HuH-7.5 (cell line): ENCODE measurements at places on chromosomes 12 and 14.

DNA sequence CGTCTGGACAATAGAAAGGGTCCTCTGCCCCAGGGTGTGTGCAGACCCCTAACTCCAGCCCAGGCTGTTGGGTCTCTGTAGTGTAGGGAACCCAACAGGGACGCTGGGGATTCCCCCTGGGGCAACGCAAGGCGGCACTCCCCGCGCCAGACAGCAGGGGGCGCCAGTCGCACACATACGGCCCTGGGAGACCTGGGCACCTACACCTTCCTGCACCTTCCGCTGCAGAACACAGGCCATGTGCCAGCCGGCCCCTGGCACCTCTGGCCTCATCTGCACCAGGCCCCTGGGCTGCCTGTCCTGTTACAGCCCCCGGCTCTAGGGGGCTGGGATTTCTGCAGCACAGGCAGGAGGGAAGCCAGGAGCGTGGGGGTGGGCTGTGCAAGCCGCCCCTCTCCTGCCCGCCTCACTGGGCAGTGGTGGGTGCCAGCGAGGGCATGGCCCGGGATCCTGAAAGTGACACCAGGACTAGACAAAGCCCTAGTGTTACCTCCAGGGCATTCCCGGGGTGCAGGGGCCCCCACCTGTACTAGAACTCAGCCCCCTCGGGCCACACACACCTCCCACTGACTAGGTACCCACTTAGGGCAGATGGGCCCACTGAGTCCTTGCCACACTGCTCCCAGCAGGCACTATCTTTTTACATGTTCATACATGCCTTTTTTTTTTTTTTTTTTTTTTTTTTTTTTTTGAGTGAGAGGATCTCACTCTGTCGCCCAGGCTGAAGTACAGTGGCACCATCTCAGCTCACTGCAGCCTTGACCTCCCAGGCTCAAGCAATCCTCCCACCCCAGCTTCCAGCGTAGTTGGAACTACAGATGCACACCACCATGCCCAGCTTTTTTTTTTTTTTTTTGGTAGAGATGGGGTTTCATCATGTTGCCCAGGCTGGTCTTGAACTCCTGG is 37.5 kb downstream of the CCNK start:
- DNase-seq: peak; percentile 94

DNA sequence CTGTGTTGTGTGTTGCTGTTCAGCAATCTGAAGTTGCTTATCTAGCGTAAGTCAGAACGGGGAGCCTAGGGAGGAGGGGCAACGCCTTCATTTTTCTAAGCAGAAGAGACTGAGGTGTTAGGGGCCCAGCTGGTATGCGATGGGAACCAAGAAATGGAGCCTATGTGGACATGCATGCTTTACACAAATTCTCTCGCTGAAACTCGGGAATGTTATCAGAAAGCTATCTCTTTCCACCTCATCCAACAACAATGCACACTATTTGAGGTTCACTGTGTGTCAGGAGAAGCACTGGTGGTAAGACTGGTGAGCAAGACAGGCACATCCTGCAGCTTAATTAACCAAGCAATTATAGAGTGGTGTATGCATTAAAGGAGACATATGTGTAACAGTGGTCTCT is 89.7 kb downstream of the NRXN3 start:
- DNase-seq: no peak

GRCh38 chr12:126617312-126617711 is 1552.1 kb downstream of the AACS start:
- no peak for DNase-seq

- DNase-seq: no peak
Measured at GRCh38 chr14:55963295-55963694, 154.9 kb upstream of the PELI2 start.

DNA sequence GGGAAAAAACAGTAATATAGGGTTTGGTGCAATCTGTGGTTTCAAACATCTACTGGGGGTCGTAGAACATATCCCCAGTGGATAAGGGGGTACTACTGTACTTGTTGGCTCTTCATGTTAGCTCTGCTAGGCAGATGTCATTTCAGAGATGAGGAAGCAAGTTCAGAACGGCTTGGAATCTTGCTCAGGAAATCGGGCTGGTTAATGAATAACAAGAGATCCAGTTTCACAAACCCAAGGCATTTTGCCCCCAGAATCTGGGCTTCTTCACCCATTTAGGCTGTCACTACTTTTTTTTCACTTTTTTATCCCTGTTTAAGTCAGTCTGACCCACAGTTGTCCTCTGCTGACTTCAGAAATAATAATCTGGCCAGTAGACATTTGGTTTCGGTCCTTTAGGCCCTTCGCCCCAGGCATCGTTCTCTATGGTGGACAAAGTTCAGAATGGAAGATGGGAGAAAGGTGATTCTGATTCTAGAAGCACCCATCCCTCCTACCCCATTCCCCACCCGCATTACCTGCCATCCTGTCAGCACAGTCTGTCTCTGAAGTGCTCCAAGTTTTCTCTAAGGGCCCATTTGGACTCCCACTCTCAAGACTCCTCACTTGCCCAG is 4.5 kb downstream of the SUOX start:
- DNase-seq: peak; percentile 46

DNA sequence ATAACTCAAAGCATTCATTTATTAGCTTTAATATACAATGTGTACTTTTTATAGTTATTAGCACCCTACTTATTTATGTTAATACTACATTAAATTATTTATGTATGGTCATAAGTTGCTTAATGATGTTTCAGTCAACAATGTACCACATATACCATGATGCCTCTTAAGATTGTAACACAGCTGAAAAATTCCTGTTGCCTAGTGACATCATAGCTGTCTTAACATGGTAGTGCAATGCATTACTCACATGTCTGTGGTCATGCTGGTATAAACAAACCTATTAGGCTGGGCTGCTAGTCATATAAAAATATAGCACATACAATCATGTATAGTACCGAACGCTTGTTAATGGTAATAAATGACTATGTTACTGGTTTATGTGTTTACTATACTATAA is 120.4 kb downstream of the ANO6 start:
- DNase-seq: no peak

DNA sequence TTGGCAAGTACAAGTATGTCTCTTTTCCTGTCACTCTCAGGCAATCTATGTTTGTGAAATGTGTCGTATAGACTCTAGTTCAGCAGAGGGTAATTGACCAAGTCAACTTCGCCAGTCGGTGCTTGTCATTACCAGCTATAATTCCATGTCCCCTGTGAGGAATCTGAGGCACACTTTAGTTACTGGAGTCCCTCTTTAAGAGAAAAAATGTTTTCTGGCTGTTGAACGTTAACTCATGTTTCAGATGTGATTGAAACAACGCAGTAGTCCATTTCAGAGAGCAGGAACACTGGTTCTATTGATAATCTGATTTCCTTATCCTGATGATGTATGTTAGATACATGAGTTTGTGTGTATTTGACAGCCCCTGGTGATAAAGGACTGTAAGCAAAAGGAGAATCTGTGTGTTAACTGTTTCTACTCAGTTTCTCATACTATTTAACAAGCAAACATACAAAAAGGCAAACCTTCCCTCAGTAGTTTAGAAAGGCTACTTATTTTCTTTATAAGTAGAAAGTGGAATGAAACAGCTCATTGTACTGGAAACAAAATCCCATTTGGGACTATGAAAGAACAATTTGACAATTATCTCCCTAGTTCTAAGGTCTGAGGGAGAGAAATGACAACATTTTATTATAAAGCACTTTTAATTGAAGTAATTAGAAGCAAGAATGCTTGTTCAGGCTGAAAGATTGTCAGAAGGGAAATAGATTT is 161.1 kb upstream of the TRHDE start:
- DNase-seq: no peak

- no peak for DNase-seq
Measured at GRCh38 chr12:7609495-7609894, 56.2 kb downstream of the APOBEC1 start.

DNA sequence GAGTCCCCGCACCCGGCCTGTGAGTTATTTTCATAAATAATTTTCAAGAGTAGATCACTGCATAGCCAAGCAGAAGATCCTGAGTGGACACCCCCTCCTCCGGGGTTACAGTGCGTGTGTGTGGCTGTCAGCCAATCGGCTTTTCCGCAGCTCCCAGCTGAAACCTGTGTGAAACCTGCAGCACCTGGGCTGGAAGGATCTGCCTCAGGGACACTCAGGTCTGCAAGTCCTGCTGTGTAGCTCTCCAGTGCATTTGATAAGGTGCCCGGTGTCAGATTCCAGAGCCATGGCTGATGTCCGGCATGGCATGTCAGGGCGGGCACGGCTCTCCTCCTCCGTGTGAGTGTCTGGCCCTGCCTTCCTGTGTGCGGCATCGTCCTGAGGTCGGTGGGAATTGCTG is 124.8 kb downstream of the GLT1D1 start:
- no peak for DNase-seq

DNA sequence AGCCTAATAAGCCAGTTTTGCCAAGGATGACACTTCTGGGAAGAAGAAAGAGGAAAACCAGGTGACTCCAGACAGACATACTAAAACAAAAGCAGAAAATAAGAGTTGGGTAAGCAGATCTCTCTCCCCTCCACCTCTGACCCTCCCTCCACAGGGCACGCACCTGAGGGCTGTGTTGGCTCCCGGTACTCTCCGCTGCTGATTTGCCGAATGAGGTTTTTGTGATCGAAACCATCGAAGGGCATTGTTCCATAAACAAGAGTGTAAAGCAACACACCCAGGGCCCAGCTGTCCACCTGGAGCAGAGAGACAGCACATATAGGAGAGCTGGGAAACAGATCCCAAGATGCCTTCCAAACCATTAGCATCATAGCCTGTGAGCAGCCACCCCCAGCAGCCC is 68.1 kb downstream of the NUAK1 start:
- no peak for DNase-seq

GRCh38 chr14:38125481-38126037 is 82.1 kb upstream of the SSTR1 start:
- no peak for DNase-seq

GRCh38 chr12:30754383-30754749 is 385 bp downstream of the CAPRIN2 start:
- peak; percentile 9 for DNase-seq

GRCh38 chr12:25263594-25263993 is 12.9 kb upstream of the KRAS start:
- DNase-seq: no peak

- DNase-seq: no peak
Measured at GRCh38 chr12:123573870-123574269, 10.5 kb upstream of the TMED2 start.

DNA sequence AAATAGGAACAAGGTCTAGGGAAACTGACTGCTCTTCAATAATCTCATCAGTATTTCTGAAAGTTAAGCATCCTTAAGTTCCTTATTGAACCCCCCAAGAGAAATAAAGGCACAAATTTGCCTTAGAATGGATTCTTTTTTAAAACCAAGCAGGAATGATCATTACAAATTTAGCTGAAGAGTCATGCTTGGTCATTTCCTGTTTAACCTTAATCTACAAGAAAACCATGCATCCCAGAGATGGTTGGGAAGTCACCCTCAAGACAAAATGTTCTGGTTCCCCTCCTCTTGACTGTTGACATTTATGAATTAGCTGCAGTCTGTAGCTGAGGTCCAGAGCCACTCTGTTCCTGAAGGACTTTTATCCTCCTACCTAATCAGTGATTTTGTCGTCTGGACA is 291.8 kb upstream of the G2E3 start:
- DNase-seq: no peak

DNA sequence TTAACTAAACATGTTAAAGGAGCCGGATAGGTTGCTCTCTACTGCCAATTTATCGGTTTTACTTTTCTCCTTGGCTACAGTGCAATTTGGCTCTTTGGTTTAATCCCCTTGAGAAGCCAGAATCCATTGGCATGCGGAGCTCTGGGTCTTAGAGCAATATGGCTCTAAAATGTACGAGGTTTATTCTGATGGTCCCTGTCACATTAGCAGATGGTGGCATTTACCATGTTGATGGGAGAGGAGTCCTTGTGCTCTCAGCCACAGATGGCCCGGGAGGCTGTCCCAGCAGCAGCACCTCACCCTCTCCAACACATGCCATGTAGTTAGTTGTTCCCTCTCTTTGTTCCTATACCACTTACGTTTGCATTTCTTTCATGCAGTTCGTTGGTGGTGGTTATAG is 179.7 kb downstream of the RGS6 start:
- no peak for DNase-seq

GRCh38 chr12:44054281-44054680 is 218.4 kb downstream of the TMEM117 start:
- no peak for DNase-seq

- DNase-seq: no peak
Measured at GRCh38 chr12:71849109-71849851, 9.7 kb downstream of the TBC1D15 start.

DNA sequence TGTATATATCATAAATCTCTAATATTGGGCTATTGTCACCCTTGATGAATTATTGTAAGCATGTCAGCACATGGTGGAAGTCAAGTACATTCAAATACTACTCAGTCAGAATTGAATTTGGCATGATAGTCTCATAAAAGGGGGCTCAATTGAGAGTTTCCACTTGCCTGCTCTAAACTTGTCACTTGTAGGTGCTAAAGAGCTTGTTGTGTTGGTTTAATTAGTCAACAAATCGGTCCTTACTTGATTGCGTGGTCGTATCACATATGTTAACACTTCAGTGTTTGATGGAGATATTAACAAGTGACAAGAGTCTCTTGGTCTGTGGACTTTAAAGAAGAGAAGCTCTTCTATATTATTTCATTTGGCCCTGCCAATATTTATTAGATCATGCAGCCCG is 81.1 kb downstream of the NKX2-1 start:
- no peak for DNase-seq

GRCh38 chr12:107372229-107372658 is 278.9 kb upstream of the CRY1 start:
- DNase-seq: no peak

DNA sequence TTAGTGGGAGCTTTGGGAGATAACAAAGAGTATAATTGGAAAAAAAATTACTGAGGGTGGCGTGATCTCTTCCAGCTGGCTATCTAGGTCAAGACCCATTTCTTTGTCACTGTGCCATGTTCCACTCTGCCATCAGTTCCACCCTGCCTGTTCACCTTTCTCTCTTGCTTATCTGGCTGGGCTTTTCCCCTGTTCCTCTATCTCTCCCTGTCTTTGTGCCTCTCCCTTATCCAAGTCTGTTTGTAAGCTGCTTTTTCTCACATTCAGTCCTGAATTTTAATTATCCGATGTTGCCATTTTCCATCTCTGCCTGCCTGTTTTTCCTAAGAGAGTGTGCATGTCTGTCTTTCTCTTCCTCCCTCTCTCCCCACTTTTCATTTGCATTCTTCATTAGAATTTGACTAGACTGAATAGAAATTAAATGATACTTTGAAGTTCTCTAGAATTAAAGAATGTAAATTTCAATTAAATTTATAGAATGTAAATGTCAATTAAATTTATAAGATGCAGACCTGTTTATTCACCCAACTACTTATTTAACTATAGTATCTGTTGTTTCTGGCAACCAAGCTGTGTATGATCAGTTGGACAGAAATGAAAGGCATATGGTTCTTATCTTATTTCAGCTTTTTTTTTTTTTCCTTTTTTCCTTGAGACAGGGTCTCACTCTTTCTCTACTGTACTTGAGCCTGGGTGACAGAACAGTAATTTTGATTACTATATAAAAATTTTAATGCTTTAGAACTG is 40.9 kb upstream of the A2ML1 start:
- no peak for DNase-seq
